ENCODE measurements at places on chromosomes 5 and 9.

GRCh38 chr5:141488591-141489561, at the start of gene PCDHGC5:
Gene PCDHGC5 (plus strand): TSS chr5:141489081. CDS start chr5:141489241, 160 bp downstream.
- no peak for DNase-seq

- DNase-seq, result no peak
Observed at GRCh38 chr5:172548311-172548731, 92.7 kb upstream of the NEURL1B start.

DNA sequence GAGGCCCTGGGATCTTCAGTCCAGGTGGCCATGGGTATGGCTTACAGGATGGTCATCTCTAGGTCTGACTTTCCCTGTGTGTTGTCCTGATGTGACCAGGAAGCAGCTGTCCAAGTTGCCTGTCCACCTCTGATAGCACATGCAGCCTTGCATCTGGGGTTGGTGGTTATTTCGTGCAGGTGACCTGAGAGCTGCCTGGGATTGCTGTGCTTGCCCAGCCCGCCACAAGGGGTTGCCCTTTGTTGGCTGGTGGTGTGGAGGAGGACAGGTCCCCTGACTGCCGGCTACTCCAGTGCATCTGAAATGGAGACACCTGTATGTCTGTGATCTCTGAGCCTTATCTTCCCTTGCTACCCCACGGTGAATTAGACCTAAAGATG, 212.6 kb downstream of the ARHGAP26 start:
- no peak for DNase-seq

DNA sequence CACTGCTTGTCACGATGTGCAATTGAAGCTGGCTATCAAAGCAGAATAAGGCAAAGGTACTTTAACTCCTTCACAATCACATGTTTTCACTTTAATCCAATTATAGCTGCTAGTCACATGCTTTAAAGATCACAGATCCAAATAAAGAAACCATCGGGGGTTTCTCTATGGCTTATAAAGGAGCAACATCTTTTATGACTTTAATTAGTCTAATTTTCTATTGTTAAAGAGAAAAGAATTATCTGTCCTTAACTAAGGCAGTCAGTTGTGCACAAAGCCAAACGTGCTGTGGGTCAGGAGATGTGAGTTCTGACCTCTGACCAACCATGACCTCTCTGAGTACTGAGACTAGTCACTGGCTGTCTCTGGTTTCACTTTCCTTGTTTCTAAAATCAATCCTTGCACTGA, 561.1 kb downstream of the RAB3C start:
- no peak for DNase-seq

DNA sequence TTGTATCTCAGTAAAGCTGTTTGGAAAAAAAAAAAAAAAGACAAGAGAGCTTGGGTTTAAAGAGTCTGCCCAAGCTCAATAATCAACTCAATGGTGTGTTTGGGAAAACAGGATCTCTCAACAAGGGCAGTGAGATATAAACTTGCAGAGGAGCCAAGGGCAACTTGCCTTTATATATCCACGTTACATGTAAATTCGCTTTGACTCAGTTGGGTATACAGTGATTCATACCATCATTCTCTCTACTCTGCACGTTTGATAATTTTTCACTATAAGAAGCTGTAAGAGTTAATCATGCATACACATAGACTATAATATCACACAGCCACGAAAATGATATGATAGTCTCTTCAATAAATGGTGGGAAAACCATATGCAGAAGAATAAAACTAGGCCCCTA, 24.9 kb downstream of the ADAM19 start:
- DNase-seq, result no peak

- DNase-seq, result no peak
Observed at GRCh38 chr5:60510049-60510448, 189.9 kb downstream of the DEPDC1B start.

Data from CD4-positive, alpha-beta T cell treated with Interleukin-2 at 100 ng/mL for 4 hours (primary cell).